ENCODE measurements at places on chromosomes 13 and 19.

GRCh38 chr13:27171244-27171826, at the start of gene USP12:
Gene USP12 (minus strand): TSS chr13:27171811. CDS start chr13:27171639, 172 bp downstream.
- peak; percentile 57 for DNase-seq

DNA sequence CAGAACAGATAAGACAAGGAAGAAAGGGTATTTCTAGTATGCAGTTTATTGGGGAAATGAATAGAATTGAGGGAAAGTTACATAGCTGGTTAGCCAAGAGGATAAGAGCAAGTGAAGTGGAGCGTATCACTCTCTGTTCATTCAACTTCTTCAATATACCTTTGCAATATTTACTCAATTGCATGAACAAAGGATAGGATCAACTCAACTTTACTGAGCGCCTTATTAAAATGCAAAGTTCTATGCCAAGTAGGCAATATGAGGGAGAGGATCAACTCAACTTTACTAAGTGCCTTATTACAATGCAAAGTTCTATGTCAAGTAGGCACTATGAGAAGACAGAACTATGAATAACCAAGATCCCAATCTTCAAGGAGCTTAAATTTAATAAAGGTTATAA, 43.9 kb downstream of the ZC3H13 start:
- no peak for DNase-seq

GRCh38 chr13:112062571-112063570, 4.1 kb upstream of the SOX1 start:
- DNase-seq: no peak

- DNase-seq: peak; percentile 70
Observed at GRCh38 chr19:46265217-46265828, 31.5 kb upstream of the HIF3A start.

- DNase-seq: no peak
Observed at GRCh38 chr13:43239275-43239840, 216.0 kb downstream of the DNAJC15 start.

- DNase-seq: no peak
Observed at GRCh38 chr19:13121551-13122274, 3.6 kb downstream of the NACC1 start.

DNA sequence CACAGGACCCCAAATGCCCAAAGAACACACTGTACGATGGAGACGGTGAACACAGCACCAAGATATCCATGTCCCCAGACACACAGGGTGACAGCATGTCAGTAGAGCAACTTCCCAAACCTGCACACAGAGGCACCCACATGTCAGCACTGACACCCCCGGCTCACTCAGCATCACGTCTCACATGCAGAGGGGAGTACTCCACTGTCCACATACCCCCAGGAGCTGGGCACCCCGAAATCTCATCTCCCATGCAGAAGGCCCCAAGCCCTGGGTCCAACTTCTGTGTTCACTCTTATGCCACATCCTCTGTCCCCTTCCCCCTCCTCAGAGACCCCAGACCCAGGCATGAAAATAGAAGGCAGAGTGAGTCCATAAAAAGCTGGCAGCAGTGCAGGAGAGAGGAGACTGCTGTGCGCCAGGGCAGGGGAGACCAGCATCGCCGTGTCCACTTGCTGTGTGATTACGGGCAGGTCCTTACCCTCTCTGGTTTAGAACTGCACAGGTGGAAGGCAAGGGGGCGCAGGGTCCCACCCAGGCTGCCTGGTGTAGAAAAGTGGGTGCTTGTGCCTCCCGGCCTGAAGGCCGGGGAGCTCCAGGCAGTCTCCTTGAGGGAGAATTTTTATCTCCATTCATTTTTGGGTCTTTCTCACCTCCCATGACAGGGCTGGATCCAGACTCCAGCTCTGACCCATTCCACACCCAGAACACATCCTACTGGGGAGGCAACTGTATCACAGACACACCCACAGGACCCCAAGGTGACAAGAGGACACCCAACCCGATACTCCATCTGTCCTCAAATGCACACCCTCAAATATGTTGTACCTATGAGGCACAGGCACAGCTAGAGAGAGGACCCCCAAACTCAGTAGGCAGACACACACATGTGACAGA, 17.0 kb downstream of the ERFL start:
- DNase-seq: no peak

- DNase-seq: no peak
Observed at GRCh38 chr13:90918536-90918935, 429.0 kb upstream of the MIR17HG start.

DNA sequence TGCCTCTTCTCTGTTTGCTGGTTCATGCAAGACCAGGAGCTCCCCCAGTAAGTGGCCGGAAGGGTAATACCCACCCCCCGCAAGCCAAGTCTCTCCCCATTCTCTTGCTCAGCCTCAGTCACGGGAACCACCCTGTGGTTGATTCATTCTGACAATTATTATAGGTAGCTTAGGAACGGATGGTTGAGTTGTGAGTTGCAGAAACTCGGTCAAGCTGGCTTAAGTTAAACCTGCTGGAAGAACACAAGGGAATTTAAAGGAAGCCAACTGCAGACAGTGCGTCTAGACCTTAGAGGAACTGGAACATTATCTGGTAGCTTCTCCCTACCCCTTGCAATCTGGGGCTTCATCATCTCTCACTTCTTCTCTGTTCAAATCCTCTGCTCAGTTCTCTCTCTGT, 8.9 kb downstream of the FPR1 start:
- no peak for DNase-seq

DNA sequence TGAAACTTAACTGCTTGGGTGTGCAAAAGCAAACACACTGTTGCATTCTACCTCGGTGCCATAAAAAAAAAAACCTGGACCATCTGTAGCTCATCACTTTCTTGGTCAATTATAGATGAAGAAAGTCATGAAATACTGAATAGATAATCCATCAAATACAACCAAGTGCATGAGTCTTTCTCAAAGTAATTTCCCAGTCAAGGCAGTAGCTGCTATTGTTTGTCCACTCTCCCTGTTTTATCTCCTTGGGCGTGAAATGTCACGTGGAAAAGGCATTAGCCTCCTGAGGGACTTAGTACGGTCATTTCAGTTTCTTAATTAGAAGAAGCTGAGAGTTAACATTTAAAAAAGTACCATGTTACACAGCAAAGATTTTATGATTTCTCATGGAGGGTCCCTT, 1697.9 kb downstream of the PCDH9 start:
- no peak for DNase-seq
